ENCODE measurements at places on chromosomes 5 and 9.
A peak's percentile ranks its signal among the peaks of the same experiment; 100 is the strongest.

- no peaks in the 10 kb centered on the region for H3K4me1 ChIP-seq
- no peaks in the 10 kb centered on the region for H3K36me3 ChIP-seq
- H3K27ac ChIP-seq, result no peak overlapping the region
- no peak overlapping the region for H3K4me3 ChIP-seq
- H3K27me3 ChIP-seq, result no peaks in the 10 kb centered on the region
These were observed 194.1 kb upstream of the PTPRD start for GRCh38 chr9:10806868-10807267.

- no peak for DNase-seq
- no peaks in the 10 kb centered on the region for H3K27me3 ChIP-seq
- H3K36me3 ChIP-seq, result no peaks in the 10 kb centered on the region
- H3K27ac ChIP-seq, result no peak overlapping the region
- no peaks in the 10 kb centered on the region for H3K4me1 ChIP-seq
These were observed 476.0 kb upstream of the CD180 start for GRCh38 chr5:67672636-67673035.

- peaks cover 14% of the 10 kb centered on the region for H3K4me1 ChIP-seq
- no peaks in the 10 kb centered on the region for H3K36me3 ChIP-seq
- no peak for DNase-seq
- peaks cover 11% of the 10 kb centered on the region for H3K27me3 ChIP-seq
These were observed 140.2 kb downstream of the SEC61B start for GRCh38 chr9:99362321-99362720.

GRCh38 chr9:113947941-113948340 is 71.8 kb downstream of the ZNF618 start:
- no peak overlapping the region for H3K27ac ChIP-seq
- H3K4me3 ChIP-seq, result no peak overlapping the region
- H3K36me3 ChIP-seq, result peaks cover 4% of the 10 kb centered on the region
- H3K27me3 ChIP-seq, result no peaks in the 10 kb centered on the region
- no peak for DNase-seq

DNA sequence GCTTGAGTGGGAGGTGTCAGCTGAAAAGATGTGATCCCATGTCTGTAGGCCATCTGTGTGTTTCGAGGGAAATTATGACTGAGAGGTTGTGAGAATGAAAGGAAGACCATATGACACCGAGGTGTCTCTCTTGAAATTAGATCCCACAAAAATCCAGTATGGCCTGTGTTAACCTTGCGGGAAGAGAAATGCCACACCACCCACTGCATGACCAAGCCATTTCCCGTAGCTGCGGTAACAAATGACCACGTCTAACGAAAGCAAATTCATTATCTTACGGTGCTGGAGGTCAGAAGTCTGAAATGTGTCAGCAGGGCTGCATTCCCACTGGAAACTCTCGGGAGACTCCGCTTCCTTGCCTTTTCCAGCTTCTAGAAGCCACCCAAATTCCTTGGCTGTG is 11.6 kb downstream of the C9orf57 start:
- peak; percentile 23 for DNase-seq
- no peaks in the 10 kb centered on the region for H3K4me1 ChIP-seq
- H3K36me3 ChIP-seq, result no peaks in the 10 kb centered on the region
- H3K4me3 ChIP-seq, result no peak overlapping the region
- H3K27me3 ChIP-seq, result peaks cover 2% of the 10 kb centered on the region

DNA sequence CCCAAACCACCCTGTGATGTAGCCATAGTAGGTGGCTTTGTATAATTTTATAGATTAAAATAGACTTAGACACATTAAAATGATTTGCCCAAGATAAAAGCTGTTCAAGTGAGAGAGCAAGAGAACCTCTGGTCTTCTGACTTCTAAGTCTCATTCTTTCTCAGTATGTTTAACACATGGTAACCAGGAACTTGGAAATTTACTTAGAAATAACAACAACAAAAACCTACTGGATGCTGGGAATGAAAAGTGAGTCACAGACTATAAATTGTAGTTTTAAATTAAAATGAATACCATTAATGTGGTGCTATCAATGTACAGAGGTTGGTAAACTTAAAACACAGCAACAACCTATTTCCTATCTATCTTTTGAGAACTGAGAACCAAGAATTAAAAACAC is 30.4 kb downstream of the HMGCR start:
- H3K36me3 ChIP-seq, result peaks cover 1% of the 10 kb centered on the region
- no peak overlapping the region for H3K4me3 ChIP-seq
- no peaks in the 10 kb centered on the region for H3K27me3 ChIP-seq
- H3K27ac ChIP-seq, result no peak overlapping the region

- no peaks in the 10 kb centered on the region for H3K27me3 ChIP-seq
- no peak overlapping the region for H3K4me3 ChIP-seq
- H3K4me1 ChIP-seq, result no peaks in the 10 kb centered on the region
- no peak overlapping the region for H3K27ac ChIP-seq
These were observed 132.7 kb downstream of the COL23A1 start for GRCh38 chr5:178457471-178457870.

GRCh38 chr9:134732392-134733110 is 90.9 kb downstream of the COL5A1 start:
- H3K4me3 ChIP-seq, result no peak overlapping the region
- H3K27me3 ChIP-seq, result no peaks in the 10 kb centered on the region
- peak overlapping the region; percentile 80 for H3K27ac ChIP-seq
- peak; percentile 55 for DNase-seq
- peaks cover 83% of the 10 kb centered on the region for H3K36me3 ChIP-seq
- H3K4me1 ChIP-seq, result peaks cover 29% of the 10 kb centered on the region

DNA sequence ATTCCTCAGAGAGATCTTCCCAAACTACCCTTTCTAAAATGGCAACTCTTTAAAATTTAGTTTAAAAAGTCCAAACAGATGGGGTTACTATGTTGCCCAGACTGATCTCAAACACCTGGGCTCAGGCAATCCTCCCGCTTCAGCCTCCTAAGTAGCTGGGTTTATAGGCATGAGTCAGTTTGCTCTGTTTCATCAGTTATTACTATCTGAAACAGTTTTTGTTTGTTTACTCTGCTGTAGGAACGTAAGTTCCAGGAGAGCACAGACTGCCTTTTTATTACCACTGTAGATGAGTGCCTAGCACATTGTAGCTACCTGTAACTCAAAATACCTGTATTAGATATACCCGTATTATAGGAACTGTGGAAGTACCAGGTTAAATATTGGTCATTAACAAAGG is 89.4 kb downstream of the UHRF2 start:
- H3K36me3 ChIP-seq, result peaks cover 30% of the 10 kb centered on the region
- H3K27ac ChIP-seq, result no peak overlapping the region
- peaks cover 8% of the 10 kb centered on the region for H3K4me1 ChIP-seq
- peak; percentile 45 for DNase-seq

GRCh38 chr5:149089796-149090195 is 26.9 kb upstream of the SH3TC2 start:
- no peak for DNase-seq
- no peaks in the 10 kb centered on the region for H3K36me3 ChIP-seq

GRCh38 chr5:116719106-116719505 is 144.5 kb upstream of the SEMA6A start:
- no peak for DNase-seq
- no peak overlapping the region for H3K27ac ChIP-seq
- H3K27me3 ChIP-seq, result no peaks in the 10 kb centered on the region
- no peaks in the 10 kb centered on the region for H3K36me3 ChIP-seq

GRCh38 chr9:88007291-88007650 is 32.9 kb upstream of the CDK20 start:
- no peak overlapping the region for H3K4me3 ChIP-seq
- no peak for DNase-seq
- H3K36me3 ChIP-seq, result no peaks in the 10 kb centered on the region
- no peaks in the 10 kb centered on the region for H3K27me3 ChIP-seq
- H3K4me1 ChIP-seq, result no peaks in the 10 kb centered on the region

GRCh38 chr5:148910686-148911361 is 84.4 kb downstream of the ADRB2 start:
- H3K4me1 ChIP-seq, result peaks cover 47% of the 10 kb centered on the region
- no peaks in the 10 kb centered on the region for H3K36me3 ChIP-seq
- H3K4me3 ChIP-seq, result no peak overlapping the region
- H3K27me3 ChIP-seq, result no peaks in the 10 kb centered on the region
- peak overlapping the region; percentile 21 for H3K27ac ChIP-seq
- DNase-seq, result peak; percentile 64

GRCh38 chr5:169112016-169112415 is 188.9 kb downstream of the SLIT3 start:
- H3K27ac ChIP-seq, result no peak overlapping the region
- DNase-seq, result no peak
- H3K4me3 ChIP-seq, result no peak overlapping the region
- no peaks in the 10 kb centered on the region for H3K4me1 ChIP-seq
- H3K36me3 ChIP-seq, result no peaks in the 10 kb centered on the region

GRCh38 chr9:117403848-117404247 is 11.0 kb downstream of the ASTN2 start:
- H3K4me3 ChIP-seq, result no peak overlapping the region
- no peaks in the 10 kb centered on the region for H3K27me3 ChIP-seq
- no peaks in the 10 kb centered on the region for H3K4me1 ChIP-seq
- no peak for DNase-seq
- H3K27ac ChIP-seq, result no peak overlapping the region

DNA sequence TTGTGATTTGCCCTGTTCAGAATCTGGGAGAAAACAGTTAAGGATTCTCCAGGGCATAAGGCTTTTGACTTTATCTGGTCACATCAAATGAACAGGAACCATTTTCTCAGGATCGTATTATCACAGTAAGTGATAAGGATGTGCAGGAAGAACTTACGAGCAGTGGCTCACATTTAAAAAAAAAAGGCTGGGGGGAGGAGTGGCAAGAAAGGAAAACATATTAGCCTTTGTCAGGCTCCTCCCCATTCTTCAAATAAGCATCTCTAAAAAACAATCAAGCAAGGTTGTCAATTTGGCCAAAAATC is 234.3 kb upstream of the TMEM161B start:
- no peak overlapping the region for H3K27ac ChIP-seq
- H3K27me3 ChIP-seq, result 0 out of 2 replicates have a peak, but pooled peaks cover 3% of the 10 kb centered on the region

- peaks cover 5% of the 10 kb centered on the region for H3K4me1 ChIP-seq
- no peaks in the 10 kb centered on the region for H3K27me3 ChIP-seq
- H3K36me3 ChIP-seq, result peaks cover 12% of the 10 kb centered on the region
- no peak overlapping the region for H3K27ac ChIP-seq
These were observed 22.0 kb downstream of the NUP188 start for GRCh38 chr9:128969491-128969890.

GRCh38 chr5:138352722-138353559 is 456 bp downstream of the KDM3B start:
- DNase-seq, result peak; percentile 47
- H3K27ac ChIP-seq, result peak overlapping the region; percentile 78
- H3K4me3 ChIP-seq, result peak overlapping the region; percentile 73
- H3K36me3 ChIP-seq, result peaks cover 14% of the 10 kb centered on the region

DNA sequence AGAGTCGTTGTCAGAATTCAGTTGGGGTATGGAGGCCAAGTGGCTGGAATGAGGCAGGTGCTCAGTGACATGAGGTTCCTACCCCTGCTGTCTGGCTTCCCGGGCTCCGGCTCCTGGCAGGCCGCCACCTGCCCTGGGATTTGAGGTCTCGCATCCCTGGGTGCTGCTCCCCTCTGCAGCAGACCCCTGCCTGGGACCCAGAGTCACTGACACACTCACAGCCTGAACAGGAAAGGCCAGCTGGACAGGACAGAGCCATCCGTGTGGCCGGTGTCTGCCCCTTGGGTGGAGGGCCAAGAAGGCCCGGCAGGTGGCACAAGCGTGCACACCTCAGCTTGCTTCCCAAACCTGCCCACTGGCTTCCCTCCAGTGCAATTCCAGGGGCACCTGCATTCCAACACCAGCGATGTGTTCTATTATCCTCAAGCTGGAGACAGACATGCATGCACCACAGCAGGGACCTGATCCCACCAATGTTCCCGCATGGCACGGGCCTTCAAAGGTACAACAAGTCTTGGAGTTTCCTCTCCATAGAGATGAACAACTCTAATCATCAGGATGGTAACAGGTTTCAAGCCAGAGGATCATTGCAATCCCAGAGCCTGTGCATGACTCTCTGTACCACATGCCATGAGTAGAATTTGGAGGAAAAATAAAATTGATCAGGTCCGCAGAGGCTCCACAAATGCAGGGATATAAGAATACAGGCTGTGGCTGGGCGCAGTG is 45.6 kb upstream of the RNF130 start:
- DNase-seq, result no peak
- H3K27ac ChIP-seq, result no peak overlapping the region
- no peaks in the 10 kb centered on the region for H3K4me1 ChIP-seq
- no peaks in the 10 kb centered on the region for H3K36me3 ChIP-seq
- no peaks in the 10 kb centered on the region for H3K27me3 ChIP-seq

DNA sequence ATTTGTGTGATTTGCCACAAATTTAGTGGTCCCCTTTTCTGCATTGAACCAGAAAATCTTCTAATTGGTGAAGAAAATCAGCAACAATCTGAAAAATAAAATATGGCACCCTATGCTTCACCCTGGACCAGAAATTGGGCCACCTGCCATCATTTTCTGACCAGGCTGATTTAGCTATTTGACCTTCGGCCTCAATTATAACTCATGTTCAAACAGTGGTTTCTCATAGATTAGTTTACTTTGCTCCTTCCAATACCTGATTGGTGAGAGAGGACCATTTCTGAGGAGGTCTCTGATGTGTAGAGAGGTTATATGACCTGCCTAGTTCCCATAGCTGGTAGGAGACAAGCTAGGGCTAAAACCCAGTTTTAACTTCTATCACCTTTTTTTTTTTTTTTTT is 59.0 kb downstream of the PTTG1 start:
- no peak overlapping the region for H3K27ac ChIP-seq
- no peak for DNase-seq
- H3K36me3 ChIP-seq, result no peaks in the 10 kb centered on the region
- H3K4me1 ChIP-seq, result peaks cover 3% of the 10 kb centered on the region
- H3K27me3 ChIP-seq, result peaks cover 15% of the 10 kb centered on the region

DNA sequence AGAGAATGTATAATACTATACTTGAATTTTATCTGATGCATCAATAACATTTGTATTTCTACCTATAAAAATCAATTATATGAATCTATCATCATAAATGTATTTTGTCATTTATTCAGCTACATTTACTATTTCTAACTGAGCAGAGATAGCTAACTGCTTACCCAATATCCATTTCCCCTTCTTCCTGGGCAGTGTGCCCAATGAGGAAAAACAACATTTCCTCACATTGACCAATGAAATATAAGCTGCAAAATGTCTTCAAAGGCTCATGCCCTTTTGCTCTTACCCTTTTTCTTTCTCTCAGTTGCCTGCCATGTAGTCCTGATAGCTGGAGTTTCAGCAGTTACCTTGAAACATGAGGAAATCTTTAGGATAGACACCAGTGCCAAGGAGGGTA is 385.8 kb upstream of the PCSK5 start:
- no peak overlapping the region for H3K4me3 ChIP-seq
- no peak for DNase-seq

DNA sequence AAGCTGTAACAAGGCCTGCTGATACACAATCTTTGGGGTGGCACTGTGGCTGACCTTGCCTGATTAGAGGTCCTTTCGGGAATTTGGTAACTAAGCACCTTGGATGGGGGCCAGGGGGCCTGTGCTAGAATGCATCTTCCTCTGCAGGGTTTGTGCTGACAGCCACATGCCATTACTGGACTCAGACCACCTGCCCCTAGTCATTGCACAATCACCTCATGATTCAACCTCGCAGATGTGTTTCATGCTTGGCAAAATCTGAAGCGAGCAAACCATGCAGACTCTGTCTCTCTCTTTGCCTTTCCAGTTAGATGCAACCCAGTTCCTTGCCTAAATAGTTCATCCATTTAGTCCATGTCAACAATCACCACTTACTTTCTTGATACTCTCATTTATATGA is 96.5 kb upstream of the ERCC6L2 start:
- H3K36me3 ChIP-seq, result no peaks in the 10 kb centered on the region
- peak; percentile 93 for DNase-seq
- H3K27me3 ChIP-seq, result peaks cover 13% of the 10 kb centered on the region
- H3K4me3 ChIP-seq, result no peak overlapping the region
- peaks cover 15% of the 10 kb centered on the region for H3K4me1 ChIP-seq

Measured in IMR-90 (cell line).